ENCODE measurements at places on chromosomes 12 and 14.

DNA sequence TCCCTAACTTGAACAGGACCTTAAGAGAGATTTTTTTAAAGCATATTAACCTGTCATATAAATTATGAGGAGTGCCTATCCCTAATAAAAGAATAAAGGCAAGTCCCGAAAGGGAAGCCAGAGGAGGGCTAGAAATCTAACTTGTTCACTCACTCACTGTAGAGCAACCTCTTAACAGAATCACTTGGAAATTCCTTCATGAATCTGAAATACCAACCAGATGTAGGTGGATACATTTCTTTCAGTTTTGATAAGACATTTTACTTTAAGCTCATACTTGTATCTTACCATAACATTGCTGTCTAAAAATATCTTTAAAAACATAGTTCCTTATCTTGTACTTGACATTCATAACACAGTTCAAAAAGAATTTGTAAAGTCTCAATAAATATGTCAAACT lies 25.7 kb downstream of the NTN4 start:
- no peak for DNase-seq

- DNase-seq, result no peak
Observed at GRCh38 chr12:3352230-3352629, 138.8 kb upstream of the PRMT8 start.

- no peak for DNase-seq
Observed at GRCh38 chr12:78204926-78205325, 374.2 kb downstream of the NAV3 start.

GRCh38 chr12:50110127-50110761 lies 1.8 kb upstream of the COX14 start:
- DNase-seq, result no peak

- DNase-seq, result no peak
Observed at GRCh38 chr12:13962699-13963098, 18.7 kb downstream of the GRIN2B start.

DNA sequence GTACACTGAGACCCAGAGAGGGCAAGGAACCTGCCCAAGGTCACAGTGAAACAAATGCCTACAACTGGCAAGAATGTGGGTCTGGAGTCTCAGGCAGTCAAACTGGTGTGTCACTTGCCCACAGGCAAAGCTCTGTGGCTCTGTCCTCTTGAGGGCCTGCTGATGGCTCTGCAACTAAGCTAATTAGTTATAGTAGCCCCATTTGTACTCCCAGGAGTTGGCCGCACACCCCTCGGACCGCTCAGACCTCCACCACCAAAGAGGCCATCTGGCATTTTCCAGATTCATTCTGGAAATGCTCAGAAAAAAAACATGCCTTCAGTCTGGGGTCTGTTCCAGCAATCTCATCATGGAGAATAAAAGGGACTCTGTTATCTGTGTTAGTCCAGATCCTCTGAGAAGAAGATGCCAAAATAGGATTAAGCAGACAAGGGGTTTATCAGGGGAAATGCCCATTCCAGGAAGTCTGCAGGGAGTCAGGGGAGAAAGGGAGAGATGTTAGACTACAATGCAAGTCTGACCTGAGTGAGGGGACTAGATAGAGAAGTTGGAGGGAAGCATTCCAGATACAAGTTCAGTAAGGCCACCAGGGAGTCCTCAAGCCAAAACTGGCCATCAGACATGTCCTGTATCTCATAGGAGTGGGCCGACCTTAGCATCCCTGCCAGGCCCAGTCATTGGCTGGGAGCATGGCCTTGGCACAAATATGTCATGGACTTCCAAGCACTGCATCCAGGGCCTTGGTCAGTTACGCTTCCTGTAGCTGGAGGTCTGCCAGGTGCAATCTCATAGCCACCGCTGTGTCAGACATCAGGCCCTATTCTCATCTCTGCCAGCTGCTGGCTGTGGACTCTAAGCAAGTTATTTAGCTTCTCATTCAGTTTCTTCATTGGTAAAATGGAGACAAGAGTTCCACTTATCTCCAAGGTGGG lies 15.4 kb upstream of the OAS1 start:
- DNase-seq, result no peak

DNA sequence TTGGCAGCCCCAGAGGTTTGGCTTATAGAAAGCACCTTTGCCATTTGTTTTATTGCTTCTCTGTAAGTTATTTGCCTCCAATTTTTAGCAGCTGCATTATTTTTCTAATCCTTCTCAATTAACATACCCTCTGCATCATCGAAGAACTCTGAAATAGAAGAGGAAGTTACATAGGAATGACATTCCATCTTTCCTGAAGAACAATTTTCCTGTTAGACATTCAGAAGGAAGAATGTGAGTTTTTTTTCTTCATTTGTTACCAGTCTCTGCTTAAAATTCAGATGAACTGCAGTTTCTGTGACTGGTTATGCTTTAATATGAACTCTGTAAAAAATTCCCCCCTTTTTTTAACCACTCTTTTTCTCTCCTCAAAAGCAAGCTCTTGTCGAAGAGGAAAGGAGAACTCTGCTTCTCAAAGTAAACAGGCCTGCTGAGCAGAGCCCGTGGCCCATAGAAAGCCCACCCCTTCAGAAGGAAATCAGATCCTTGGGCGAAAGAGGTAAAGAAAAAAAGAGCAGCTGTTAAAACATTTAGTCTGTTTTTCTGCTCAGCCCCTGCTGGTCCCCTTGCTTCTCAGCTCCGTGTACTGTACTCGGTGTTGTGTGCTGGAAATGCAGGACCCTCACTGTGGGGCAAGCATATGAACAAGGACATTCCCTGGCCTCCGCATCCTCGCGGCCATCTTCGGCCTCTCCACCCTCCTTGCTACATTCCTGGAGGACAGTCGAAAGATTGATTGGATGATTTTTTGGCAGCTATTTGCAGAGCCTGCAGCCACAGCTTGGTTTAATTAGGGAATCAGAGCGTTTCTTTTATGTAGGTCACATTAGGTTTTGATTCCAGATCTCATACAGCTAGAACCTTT lies 164.4 kb upstream of the LRIG3 start:
- DNase-seq, result peak; percentile 62

- DNase-seq, result no peak
Observed at GRCh38 chr12:45598761-45599160, 130.7 kb upstream of the ARID2 start.

GRCh38 chr14:67187826-67188225 lies 1.4 kb upstream of the GARIN2 start:
- no peak for DNase-seq

DNA sequence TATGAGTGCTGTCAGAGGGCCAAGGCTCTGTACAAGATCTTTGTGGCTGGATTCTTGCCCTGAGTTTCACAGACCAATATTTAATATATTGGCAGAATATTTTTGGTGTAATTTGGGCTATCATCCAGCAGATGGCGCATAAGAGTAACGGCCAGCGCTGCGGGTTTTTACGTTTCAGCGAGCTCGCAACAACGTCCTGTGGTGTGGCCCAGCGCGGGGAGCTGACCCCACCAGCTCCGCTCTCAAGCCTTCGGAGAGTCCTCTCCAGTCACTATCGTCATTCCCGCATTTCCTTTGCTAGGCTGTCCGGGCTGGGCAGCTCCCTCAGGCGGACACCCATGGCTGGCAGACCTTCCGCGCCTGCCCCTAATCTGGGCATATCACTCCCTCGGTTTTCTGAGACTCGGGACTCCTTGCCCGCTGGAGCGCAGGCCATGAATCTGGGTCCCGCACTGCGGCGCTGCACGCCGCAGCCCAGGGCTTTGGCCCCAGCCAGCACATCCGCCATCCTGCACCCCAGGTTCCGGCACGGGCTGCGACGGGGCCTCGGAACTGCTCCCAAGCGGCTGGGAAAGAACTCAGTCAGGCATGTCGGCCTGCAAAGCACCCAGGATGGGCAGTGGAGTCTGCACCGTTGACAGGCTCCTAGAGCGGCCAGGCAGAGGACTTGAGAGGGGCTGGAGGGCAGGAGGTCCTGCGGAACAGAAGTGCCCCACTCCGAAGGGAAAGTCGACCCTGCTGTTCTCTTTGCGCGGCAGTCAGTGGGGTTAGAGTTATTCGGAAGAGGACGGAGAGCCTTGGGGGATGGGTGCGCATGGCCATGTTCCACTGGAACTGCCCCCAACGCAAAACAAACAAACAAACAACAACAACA lies 18.4 kb downstream of the OLR1 start:
- DNase-seq, result peak; percentile 96

GRCh38 chr14:100580316-100581227 lies 6.6 kb downstream of the BEGAIN start:
- DNase-seq, result no peak

DNA sequence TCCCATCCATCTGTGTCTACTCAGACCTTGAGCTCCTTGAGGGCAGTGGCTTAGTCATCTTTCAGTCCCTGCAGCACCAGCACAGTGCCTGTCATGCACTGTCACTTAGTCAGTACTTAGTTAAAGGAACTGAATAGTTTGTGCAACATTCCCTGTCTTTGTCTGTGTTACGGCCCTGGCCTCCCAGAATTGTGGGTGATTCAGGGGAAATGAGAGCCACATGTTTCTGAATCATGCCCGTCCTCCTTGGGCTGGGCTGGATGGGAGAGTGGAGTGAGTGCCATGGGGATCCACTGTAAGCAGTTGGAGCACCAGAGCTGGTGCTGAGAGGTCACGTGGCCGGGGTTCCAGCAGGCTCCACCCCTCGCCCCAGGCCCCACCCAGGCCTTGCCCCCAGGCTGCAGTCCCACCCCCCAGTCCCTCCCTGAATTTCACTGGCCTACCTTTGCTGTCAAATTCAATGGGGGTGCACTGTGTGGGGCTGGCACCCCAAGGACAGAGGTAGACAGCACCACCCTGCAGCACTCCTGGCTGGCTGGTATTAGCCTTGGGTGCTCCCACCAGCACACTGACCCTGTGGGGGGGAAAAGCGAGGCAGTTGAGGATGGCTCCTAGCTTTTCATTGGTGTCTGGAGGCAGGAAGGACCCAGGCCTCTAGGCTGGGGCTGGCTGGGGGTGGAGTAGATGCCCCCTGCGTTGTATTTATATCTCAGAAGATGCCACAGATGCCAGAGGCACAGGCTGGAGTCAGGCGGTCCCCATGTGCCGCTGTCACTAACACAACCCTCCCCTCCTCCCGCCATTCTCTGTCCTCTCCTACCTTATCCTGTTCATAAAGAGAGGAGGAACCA lies 7.5 kb downstream of the ITGA5 start:
- no peak for DNase-seq

- DNase-seq, result no peak
Observed at GRCh38 chr12:116122628-116123027, 154.9 kb downstream of the MED13L start.

Measured in retina (tissue), 1 donor.